ENCODE measurements at places on chromosomes 11 and 22.

DNA sequence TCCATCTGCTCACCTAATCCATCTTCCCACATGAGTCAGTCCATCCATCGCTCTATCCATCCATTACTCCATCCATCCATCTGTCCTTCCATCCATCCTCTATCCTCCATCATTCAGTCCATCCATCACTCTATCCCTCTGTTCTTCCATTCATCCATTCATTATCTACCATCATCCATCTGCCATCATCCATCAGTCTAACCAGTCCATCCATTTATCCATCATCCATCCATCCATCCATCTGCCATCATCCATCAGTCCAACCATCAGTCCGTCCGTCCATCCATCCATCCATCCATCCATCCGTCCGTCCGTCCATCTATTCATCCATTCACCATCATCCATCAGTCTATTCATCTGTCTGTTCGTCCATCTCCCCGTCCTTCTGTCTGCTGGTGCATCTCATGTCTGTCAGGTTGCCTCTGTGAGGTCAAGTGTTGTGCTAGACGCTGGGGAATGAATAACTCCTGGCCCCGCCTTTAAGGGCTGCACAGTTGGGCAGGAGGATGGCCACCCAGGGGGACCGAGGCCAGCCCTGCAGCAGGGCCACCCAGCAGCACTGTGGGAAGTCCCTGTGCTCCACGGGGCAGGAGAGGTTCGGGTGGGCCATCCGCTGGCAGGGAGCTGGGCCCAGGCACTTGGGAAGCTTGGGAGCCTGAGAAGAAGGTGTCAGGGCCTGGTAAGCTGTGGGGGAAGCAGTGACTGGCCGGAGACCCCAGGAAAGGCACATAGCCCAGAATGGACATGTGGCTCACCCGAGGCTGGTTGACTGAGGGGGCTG lies 137.1 kb downstream of the CTTN start:
- DNase-seq: no peak

- no peak for DNase-seq
These were observed 309.8 kb downstream of the TTC28 start for GRCh38 chr22:28369854-28370253.

GRCh38 chr11:3907590-3907989 lies 52.1 kb downstream of the STIM1 start:
- no peak for DNase-seq

GRCh38 chr22:38943201-38943600 lies 14.2 kb upstream of the APOBEC3A start:
- no peak for DNase-seq

DNA sequence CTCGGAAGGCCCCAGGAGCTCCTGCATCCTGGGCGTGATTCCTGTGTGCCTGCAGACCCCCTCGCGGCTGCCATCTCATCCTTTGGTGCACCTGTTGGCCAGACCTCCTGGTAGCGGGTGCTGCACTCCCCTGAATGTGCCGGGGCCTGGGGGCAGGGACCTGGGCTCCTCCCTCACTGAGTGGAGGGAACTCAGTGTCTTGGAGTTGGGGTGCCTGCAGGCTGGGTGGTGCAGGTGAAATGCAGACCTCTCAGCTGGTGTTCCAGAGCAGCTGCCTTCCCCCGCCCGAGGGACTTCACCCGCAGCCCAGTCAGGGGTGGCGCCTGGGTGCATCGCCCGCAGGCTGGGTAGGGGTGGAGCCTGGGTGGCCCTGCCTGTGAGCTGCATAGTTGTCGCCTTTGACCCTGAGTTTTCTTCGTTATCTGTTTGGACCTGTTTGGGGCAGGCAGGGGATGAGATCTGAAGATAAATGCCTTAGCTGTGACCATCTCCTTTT lies 31.4 kb downstream of the LRP5 start:
- DNase-seq: no peak

DNA sequence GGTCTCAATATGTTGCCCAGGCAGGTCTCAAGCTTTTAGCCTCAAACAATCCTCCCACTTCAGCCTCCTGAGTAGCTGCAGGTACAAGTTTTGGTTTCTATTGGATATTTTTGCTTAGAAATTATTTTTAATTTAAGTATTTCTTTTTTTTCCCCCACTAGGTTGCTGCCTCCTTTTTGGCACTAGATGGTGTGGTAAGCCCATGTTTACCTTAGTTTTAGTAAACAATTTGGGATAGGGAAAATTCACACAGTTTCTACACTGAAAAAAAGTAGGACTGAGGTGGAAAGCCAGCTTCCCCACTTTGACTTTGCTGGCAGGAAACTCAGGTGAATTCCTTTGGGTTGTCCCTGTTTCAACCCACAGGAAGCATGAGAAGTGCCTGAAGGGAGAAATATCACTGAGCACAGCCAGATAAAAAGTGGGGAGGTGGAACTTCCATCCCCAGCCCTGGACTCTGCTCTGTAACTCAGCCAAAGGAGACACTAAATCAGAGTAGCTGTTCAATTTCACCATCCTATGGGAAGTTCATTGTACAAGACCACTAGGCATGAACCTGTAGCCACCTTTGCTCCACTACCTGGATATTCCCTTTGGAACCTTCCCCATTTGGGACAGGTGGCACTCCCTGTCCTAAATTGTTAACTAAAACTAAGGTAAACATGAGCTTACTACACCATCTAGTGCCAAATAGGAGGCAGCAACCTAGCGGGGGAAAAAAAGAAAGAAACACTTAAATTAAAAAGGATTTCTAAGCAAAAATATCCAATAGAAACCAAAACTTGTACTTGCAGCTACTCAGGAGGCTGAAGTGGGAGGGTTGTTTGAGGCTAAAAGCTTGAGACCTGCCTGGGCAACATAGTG lies 154.4 kb upstream of the FAT3 start:
- DNase-seq: no peak

- no peak for DNase-seq
These were observed 30.5 kb upstream of the GNB1L start for GRCh38 chr22:19884954-19885751.

DNA sequence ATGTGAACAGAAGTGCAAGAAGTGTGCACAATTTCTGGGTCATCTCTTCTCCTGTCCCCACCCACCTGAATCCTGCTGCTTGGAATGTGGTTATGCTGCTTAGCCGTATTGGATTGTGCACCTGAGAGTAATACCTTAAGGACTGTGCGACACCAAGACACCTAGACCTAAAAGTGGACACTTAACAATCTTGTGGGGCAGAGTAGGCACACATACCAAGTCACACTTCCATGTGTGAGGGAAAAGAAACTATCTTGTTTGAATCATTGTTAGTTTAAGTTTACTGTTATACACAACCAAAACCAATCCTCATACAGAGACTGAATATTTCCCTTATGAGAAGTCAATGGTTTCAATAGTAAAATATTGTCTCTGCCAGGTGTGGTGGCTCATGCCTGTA lies 93.7 kb downstream of the CCDC83 start:
- DNase-seq: no peak

GRCh38 chr11:96317571-96317970 lies 25.4 kb downstream of the MAML2 start:
- DNase-seq: no peak

GRCh38 chr11:114088836-114089235 lies 29.3 kb downstream of the ZBTB16 start:
- DNase-seq: no peak

DNA sequence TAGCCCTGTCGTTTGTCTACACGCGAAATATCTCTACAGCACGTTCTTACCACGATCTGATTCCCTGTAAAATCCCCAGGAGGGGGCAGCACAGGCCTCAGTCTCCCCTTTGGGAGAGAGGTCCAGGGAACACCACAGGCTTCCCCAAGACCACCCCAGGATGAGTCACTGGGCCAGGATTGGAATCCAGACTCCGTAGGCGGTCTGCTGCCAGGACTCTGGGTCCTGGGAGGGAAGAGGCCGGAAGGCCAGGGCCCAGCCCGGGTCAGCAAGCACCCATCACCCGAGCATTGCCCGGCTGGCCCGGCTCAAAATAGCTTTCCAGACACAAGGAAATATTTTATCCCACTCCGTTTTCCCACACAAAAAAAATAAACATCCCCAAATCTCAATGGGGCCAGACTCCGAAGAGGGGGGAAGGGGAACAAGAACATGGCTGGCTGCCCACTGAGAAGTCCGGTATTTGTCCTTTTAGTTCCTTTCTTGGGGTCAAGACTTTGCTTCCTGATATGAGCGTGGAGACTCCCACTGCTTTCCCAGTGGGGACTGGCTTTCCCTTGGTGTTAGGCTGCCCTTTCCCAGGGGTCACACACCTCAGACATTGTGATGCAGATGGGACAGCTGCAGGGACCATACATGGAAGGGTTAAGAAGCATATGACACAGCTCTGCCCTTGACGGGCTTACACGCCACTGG lies 91.3 kb downstream of the LRRC32 start:
- DNase-seq: no peak

DNA sequence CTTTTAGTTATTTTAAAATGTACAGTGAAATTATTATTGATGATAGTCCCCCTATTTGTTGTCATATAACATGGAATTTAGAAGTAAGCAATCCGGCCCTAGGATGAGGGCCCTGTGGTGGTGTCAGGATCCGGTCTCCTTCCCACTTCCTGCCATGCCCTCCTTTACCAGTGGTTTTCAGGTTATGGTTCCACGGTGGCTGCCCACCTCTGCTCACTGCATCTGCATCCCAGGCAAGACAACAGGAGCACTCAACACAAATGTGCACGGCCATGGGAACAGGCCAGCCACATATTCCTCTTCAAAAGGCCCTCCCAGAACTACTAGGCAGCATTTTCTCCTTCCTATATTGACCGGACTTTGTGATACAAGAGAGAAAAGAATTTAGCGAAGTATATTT lies 1007.2 kb downstream of the TBC1D22A start:
- no peak for DNase-seq

All from brain microvascular endothelial cell (primary cell).